Foreskin keratinocyte (primary cell): ENCODE measurements at places on chromosomes 2 and 18. TPM values are rescaled to one million over a fixed set of nuclear protein-coding genes. Genes with fewer than 3 reads are reported as not detected.

Gene WNT10A
- total RNA-seq, result 2.8 and 3.5 TPM in 2 replicates

Gene NR4A2
- 0.31 and 0.32 TPM in 2 replicates for total RNA-seq

Gene IL37
- 0.21 and 0.44 TPM in 2 replicates for total RNA-seq

Gene OSBPL1A
- 24.7 and 25.5 TPM in 2 replicates for total RNA-seq

Gene GALR1
- not detected in 2 replicates for total RNA-seq

Gene C2orf78
- not detected in 2 replicates for total RNA-seq

Gene SLC16A14
- total RNA-seq, result 0.81 and 0.92 TPM in 2 replicates

Gene KIF3C
- total RNA-seq, result 20.6 and 22.6 TPM in 2 replicates

Gene KIAA2012
- not detected in 2 replicates for total RNA-seq

Gene SERPINB11
- not detected in 2 replicates for total RNA-seq

Gene SIX3
- not detected in 2 replicates for total RNA-seq

Gene FRZB
- not detected in 2 replicates for total RNA-seq

Gene EMILIN1
- total RNA-seq, result 0.37 and 0.39 TPM in 2 replicates

Gene PRSS56
- not detected in 2 replicates for total RNA-seq

Gene FAM237A
- not detected in 2 replicates for total RNA-seq

Gene LINC00305
- not detected in 2 replicates for total RNA-seq

Gene LIMS1
- 46.4 and 65.6 TPM in 2 replicates for total RNA-seq

Gene CCDC68
- total RNA-seq, result 3.9 and 4.0 TPM in 2 replicates

Gene KCNJ13
- total RNA-seq, result not detected in 2 replicates

Gene GLI2
- 0.44 TPM in 1 of 2 replicates, not detected in the other for total RNA-seq

Gene LRRTM1
- total RNA-seq, result not detected in 2 replicates

Gene TCF7L1
- 7.1 and 8.5 TPM in 2 replicates for total RNA-seq

Gene ANXA4
- total RNA-seq, result 46.2 and 53.4 TPM in 2 replicates

Gene RESP18
- total RNA-seq, result not detected in 2 replicates

Gene OLA1
- 145 and 161 TPM in 2 replicates for total RNA-seq

Gene CCDC148
- total RNA-seq, result 0.51 and 0.71 TPM in 2 replicates

Gene DSG3
- 73.1 and 102 TPM in 2 replicates for total RNA-seq

Gene MROH2A
- 0.11 and 0.31 TPM in 2 replicates for total RNA-seq

Gene LBX2
- 0.61 and 0.71 TPM in 2 replicates for total RNA-seq

Gene FAM117B
- total RNA-seq, result 2.6 and 3.0 TPM in 2 replicates

Gene RAB12
- 43.5 and 45.4 TPM in 2 replicates for total RNA-seq

Gene LCT
- total RNA-seq, result not detected in 2 replicates

Gene FZD7
- total RNA-seq, result 2.5 TPM in 2 replicates

Gene PKDCC
- total RNA-seq, result not detected in 2 replicates

Gene MAP3K19
- total RNA-seq, result not detected in 2 replicates

Gene DNAJC5G
- not detected in 2 replicates for total RNA-seq

Gene CDH19
- not detected in 2 replicates for total RNA-seq

Gene ATOH8
- total RNA-seq, result not detected in 2 replicates

Gene REG3G
- total RNA-seq, result not detected in 2 replicates
